ENCODE measurements at places on chromosomes 16 and 17.

GRCh38 chr17:44314524-44314868 lies 6.1 kb downstream of the RUNDC3A start:
- DNase-seq, result no peak

DNA sequence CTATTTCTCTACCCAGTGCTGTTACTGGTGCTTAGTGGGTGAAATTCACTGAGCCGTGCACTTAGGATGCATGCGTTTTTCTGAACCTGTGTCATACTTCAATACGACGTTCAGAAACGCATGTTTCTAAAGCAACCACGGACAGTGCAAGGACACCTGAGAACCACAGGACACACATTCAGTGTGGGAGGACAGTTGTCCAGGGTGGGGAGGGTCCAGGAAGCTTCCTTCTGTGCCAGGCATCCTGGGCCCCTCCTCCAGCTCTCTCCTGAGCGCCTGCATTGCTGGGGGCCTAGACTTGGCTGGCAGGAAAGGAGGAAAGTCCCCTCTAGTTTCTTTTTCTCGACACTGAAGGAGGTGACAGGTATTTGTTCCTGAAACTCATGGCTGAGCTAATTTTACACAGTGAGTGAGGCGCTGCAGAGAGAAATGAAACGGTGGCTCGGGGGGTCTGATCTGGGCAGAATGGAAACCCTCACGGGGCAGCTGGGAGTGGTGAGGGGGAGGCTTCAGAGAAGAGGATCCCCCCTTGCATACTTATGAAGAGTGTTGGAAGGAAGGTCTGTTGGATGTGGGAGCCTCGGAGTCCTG lies 89.9 kb downstream of the IRF8 start:
- no peak for DNase-seq

DNA sequence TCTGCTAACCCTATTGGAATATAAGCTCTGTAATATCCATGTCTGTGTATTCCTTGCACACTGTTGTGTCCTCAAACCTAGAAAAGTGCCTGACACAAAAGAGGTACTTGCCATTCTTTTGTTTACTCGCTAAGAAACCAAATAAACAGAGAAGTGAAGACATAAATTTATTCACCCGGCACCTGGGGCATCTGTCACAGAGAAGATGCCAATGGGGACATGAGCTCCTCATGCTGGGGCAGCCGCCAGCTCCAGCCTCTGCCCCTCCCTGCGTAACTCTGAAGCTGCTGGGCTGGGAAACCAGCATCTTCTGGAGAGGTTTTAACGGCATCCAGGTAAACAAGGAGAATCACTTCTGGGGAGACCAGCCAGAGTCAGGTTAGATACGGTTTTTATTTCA lies 15.1 kb upstream of the CDRT4 start:
- no peak for DNase-seq

DNA sequence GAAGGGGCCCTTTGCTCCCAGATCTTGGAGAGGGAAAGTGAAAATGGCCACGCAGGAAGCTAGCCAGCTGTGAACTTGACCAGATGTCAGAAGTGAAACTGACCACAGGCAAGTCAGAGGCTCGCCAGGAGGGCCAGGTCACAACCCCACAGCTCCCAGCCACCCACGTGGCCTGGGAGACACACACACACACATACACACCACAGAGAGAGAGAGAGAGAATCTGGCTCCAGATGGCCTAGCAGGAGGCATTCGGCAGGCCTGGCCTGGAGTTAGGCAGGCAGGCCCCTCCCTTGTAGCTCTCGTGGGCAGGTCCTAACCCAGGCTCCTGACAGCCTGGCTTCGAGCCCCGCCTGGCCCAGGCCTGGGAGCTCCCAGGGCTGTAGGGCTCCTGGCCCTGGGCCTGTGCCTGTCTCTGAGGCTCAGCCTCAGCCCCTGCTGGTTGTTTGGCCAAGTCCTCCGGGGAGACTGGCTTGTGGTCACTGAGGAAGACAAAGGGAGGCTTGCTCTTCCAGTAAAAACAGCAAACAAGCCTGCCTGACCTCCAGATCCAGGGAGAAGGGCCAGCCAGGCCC lies 20.2 kb downstream of the NGFR start:
- peak; percentile 93 for DNase-seq

GRCh38 chr16:50745940-50746339 lies 4.1 kb downstream of the CYLD start:
- no peak for DNase-seq

DNA sequence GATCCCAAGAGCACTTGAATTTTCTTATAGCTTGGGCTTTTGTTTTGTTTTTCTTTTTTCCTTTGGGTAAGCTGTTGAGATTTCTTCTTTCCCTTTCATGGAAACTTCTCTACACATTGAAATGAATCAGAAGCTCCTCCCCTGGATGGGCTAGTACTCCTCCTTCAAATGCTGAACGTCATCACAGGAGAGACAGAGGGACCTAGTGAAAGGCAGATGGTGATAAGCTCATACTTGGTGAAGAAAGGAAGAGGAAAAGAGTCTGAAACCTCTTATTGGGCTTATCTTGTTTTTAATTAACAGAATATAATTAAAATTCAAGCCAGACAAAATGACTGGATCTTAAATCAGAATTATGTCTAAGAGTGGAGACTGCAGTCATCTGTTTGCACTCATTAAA lies 147.3 kb downstream of the SNX11 start:
- DNase-seq, result no peak

DNA sequence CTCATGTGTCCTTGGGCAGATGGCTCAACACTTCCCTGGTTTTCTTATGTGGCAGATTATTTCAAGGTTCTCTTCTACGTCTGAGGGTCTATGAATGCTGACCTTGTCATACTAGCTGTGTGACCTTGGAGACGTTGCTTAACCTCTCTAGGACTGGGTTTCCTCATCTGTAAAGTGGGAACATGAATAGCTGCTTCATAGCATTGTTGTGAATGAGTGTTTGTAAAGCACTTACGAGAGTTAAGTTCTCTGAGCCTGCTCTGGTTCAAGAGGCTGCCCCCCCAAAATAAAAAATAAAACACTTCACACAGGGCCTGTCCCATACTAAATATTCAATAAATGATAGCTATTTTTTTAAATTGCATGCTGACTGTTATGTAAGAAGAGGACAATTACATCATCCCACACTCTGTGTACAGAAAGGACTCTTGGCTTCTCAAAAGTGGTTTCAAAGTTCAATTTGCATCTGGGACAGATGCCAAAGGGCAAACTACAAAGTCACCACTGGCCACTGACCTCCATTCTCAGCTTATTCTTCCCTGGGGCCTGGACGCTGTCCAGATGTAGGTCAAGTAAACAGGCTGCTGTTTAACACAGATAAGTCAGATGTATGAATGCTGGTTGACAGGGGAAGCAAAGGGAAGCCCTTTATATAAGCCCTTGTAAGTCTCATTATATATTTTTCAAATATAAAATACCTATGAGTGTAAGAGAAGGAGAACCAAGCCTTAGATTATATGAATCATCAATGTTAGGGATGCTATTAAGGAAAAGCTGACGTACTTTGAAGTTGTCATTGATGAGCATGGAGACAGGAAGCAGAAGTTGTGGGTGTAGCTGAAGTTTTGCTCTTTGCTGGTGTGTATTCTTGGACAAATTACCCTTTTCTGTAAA lies 15.4 kb upstream of the NDEL1 start:
- no peak for DNase-seq

- no peak for DNase-seq
Observed at GRCh38 chr17:45437465-45438283, 5.0 kb upstream of the ARHGAP27 start.

GRCh38 chr17:27544350-27545131 lies 86.4 kb upstream of the LGALS9 start:
- no peak for DNase-seq

DNA sequence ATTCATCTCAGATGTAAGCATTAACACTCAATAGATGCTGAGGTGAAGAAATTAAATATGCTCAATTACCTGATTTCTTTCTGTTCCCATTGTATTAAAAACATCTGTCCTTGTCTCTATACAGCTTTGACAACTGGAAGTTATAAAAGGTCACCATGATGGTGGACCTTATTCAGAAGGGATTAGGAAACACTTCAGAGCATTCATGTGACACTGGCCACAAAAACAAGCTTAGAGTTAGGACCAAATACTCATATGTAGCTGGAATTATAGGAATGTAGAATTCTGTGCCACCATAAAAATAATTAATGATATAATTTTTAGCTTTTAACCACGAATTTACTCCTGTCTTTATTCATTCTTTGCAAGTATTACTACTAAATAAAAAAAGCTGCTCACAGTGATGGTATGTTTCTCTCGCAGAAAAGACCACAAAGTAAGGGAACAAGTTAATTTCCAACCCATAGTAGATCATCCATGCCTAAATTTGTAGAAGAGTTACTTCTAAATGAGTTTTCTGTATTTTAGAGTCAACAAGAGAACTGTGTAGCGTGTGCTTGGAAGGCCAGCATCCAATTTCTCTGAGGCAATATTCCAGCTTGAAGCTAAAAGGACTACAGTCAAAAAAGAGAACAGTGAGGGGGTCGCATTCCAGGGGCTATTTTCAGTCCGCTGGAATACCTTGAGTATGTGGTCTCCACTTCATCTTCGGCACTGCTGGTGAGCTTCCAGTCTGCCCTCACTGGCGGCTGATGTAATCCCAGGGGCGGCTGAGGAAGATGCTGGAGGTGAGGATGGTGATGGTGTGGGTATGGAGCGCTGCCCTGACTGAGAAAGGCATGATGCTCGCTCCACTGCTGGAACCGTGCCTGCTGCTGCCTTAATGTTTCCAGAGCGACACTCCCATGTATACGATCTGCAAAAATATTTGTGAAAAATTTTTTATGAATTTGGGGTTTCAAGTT lies 63.7 kb downstream of the CACNG1 start:
- no peak for DNase-seq

Measured in cerebellar nuclear complex (tissue), 1 donor.